Fibroblast of skin of back (primary cell): ENCODE measurements at places on chromosomes 3 and 15.
A peak's percentile ranks its signal among the peaks of the same experiment; 100 is the strongest.

DNA sequence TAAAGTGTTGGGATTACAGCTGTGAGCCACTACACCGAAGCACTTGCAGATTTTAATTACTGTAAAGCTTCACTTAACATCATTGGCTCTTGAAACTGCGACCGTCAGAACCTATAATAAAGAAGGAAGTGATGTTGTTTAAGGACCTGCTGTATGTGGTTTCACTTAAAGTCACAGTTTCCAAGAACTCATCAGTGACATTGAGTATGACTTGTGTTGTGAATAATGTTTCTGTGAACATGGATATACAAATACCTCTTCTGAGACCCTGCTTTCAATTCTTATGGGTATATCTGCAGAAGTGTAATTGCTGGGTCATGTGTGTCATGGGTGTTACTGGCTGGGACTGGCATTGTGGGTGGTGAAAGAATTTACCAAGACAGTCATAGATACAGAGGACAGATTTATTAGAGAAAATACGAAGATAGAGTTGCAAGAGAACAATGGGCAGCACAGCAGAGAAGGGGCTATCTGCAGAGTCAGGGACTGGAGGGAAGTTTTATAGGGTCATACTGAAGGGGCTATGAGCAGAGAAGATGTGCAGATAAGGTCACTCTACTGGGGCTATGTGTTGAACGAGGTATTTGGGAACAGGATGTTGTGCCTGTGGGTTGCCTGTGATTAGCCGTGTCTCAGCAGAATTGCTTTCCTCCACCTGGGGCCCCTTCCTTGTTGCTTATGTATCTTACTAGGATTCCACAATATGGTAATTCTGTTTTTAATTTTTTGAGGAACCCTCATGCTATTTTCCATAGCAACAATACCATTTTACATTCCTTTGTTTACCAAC lies 4.5 kb downstream of the NDUFB5 start:
- DNase-seq: no peak

DNA sequence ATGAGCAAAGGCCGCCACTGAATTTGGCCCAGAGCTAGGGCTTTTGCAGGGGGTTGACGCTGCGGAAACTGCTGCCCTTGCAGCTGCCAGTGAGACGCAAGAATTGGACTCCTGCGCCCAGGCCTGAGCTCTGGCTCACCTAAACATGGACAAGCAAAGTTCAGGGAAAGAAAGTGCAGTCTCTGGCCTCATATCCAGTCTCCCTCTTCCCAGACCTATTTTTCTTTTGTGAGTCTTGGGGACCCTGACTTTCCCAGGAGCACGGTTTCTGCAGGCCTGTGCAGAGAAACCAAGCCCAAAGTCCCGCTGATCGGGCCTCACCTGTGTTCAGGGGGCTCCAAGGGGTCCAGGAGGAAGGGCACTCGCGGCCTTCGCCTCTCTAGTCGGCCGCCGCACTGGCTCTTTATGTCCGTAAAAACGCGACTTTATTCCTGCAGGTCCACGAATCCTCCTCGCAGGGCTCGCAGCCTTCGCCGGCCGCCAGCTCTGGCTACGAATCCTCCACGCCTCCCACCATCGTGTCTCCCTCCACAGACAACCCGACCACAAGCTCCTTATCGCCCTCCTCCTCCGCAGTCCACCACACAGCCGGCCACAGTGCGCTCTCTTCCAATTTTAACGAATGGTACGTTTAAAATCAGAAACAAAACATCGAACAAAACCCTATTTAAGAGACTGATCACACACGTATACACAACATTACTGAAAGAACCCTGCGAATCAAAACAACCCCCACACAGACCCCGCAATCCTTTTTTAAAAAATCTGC lies 3.9 kb downstream of the ZIC1 start:
- peak; percentile 67 for DNase-seq

DNA sequence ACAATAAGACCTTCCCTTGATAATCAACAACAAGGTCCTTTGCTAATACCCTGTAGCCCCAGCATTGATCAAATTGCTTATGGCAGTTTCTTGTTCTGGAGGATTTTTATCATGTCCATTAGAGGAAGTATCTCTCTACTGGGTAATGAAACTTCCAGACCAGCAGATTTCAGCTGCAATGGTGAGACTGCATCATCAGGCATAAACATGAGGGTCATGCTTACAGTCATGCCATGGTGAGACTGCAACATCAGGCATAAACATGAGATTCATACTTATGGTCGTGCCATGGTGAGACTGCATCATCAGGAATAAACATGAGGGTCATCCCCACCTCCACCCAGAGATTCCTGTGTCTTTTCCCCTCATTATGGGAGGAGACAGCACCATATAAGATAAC lies 129.0 kb upstream of the LIPC start:
- no peak for DNase-seq

DNA sequence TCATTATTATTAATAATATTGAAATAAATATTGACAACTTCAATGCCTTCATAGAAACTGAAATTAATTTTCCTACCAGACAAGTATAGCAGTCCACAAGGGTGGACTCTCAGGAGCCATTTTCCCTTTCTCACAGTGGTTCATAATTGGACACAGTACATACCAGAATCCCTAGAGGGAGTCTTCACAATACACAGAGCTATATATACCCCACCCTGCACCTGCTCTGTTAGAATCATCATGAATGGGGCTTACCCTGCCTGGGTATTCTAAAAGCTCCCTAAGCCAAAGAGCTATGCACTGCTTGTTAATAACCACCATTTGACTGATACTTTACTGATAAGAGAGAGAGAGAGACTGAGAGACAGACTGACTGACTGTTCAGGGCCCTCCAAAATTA lies 134.9 kb downstream of the FEZF2 start:
- DNase-seq: no peak

DNA sequence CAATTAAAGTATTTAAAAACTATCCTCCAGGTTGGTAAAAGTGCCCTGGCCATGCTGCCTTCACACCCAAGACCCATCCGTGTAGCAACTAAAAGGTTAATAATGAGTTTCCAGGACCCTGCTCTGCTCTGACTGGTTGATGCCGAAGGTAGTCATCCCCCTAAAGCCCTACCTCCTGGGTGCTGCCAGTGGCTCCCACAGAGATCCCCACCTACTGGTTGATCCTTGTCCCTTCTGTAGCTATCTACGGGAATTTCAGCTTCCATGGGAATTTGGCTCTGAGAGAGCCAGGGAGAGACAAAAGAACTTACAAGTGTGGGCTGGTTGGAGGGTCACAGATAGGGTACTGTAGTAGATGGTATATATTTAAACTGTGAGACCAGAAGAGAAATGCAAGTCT lies 110.6 kb upstream of the NANOGP8 start:
- no peak for DNase-seq

DNA sequence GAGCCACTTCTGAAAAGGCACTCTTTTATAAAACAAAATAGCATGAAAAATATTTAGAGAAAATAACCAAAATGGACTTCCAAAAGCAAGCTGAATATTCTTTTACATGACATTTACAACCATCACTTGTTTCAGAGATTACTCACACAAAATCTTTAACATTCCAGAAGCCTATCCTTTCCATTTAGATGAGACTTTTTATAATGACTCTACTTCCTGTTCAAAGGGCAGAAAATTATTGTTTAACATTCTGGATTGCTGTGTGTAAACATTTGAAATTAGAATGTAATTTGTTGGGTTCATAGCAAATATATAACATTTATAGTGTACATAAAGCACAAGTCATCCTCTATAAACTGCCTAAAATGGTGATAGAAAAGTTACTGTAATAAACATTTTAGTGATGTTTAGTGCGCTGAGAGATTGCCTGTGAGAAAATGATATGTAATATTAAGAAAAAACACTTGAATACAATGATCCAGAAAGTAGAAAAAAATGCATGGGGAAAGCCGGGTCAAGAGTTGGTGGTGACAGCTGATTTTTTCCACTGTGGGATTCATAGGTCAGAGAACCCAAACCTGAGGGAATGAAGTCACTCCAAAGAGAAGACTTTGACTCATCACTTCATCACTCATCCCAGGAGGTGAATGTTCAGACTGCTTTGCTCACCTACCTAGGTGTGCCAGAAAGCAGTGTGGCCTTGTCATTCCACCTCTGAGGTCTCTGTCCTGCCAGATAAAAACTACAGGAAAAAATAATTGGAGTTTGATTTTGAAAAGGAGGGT lies 305.8 kb downstream of the ARPP21 start:
- peak; percentile 39 for DNase-seq

DNA sequence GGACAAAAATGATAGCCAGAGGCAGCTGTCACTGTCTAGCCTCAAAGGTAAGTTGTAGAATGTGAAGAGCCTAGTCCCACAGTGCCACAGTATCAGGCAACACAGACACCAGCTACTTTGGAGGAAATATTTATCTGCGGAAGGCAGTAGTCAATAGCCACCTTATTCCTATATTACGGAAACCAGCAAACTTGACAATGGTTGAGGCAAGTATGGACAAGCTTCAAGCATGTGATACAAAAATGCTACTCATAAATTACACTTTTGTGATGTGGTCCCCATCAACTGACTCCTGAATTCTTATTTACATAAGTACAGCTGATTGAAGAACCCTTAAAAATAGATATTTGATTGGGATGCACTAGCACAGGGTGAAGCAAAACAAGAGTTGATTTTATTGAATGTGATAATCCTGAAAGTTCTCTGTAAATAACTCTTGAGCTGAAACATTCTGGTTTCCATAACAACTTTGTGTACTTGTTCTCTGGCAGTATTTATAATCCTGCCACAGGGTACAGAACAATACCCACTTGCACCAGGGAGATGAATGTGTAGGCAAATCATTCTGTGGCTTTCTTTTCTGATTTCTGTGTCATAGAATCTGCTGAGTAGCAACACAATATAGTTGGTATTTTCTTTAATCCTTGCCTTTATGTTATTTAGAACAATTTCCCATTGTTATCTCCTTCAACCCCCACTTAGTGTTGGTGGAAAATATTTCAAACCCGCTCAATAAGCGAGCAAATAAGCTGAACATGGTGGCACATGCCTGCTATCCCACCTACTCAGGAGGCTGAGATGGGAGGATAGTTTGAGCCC lies at the start of gene ANKUB1:
TSS of gene ANKUB1 (minus strand) at position 103 of the 819 bp plus-strand sequence. CDS start 188 bp downstream, outside the sequence.
- no peak for DNase-seq

GRCh38 chr15:93305306-93305705 lies 216.3 kb upstream of the RGMA start:
- DNase-seq: no peak

DNA sequence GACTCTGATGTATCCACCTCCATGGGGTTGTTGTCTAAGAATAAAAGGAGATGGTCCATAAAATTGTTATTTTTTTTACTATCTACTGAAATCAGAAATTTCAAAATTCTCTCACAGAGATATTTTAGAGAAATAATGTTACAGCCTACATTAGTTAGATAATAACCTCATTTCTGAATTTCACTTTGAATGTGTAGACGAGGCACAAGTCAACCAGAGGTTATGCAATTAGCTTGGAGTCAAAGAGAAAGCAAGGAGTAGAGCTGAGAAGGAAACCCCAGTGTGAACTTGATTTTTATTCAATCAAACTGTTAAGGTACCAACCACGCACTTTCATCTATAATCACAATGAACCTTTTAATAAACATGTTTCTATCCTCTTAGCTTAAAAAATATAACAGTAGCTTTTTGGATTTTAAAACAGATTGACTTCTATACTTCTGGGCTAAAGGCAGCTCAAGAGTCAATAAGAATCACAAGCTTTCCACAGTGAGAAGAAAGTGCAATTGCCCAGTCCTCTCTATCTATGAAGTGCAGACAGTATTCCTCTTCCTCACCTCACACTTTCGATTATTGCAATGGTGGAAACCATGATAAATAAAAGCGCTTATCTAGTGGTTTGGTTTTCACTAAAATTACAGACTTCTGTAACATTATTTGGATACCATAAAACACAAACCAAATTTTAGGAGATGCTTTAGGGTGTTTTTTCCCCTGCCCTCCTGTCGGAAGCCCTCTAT lies 403.2 kb downstream of the ZBTB20 start:
- no peak for DNase-seq

GRCh38 chr3:23735062-23735461 lies 70.7 kb upstream of the UBE2E1 start:
- no peak for DNase-seq

GRCh38 chr3:160486459-160486869 lies 36.9 kb upstream of the TRIM59 start:
- DNase-seq: peak; percentile 65

DNA sequence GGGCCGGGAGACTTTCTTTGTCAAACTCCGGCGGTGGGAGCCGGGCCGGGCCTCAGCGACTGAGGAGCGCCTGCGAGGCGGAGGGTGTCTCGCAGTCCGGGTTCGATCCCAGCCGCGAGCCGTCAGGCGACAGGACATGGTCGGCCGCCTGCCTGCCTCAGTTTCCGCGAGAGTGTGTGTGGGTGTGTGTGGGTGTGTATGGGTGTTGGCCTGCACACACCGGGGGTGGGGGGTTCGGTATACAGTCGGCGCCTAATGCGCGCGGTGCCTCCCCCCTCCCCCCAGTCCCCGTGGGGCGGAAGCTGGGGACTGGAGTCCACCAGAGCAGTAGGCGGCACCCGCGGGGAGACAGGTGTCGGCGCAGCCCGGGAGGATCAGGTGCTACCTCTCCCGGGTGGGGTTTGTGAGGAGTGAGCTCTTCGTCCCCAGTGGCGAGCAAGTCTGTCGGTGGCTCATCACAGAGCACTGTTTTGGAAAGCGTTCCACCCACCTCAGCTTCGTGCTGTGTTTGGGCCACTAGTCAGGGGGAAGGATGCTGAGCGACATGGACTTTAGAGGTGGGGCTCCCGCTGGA lies 246.3 kb downstream of the GOLGA6L6 start:
- DNase-seq: no peak

- no peak for DNase-seq
Measured at GRCh38 chr3:181729341-181729869, 17.7 kb downstream of the SOX2 start.

DNA sequence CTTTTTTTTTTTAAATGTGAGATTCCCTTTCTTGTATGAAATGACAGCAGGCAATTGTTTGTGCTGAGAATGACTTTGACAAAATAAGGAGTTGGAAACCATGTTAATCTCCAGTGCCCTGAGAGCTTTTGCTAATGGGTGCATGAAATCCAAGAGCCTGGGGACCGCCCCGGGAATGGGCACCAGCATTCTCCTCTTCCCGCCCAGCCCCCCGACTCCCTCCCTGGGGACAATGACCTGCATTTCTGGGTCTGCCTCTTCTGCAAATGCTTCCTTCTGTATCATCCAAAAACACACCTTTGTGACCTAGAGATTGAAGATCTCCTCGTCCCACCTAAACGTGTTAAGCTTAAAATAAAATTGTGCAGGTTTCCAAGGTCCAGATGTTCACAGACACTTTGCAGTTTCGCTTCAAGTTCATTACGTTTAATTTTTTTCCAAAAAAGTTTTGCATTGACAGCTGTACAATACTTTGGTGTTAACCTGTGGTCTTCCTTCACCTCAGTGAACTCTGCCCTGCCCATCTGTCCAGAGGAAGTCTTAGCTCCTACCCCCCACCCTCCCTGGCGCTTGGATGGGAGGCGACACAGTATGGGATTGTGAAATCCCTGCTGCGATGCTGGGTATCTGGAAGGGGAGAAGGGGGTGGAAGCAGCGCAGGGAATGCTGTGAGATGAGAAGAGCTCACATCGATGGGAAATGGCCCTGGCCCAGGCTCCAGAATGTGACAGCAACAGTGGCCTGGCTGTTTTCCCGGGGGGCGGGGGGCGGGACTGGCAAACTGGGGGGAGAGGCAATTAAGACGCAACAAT lies 50.1 kb downstream of the TLE3 start:
- DNase-seq: no peak
